ENCODE measurements at places on chromosomes 16 and 17. TPM values are rescaled to one million over a fixed set of nuclear protein-coding genes. Genes with fewer than 3 reads are reported as not detected.

GRCh38 chr16:65120831-65121721 lies 787 bp downstream of the CDH11 start:
- no peak overlapping the region for H3K4me3 ChIP-seq
- no peaks in the 10 kb centered on the region for H3K4me1 ChIP-seq
- H3K36me3 ChIP-seq, result no peaks in the 10 kb centered on the region
- DNase-seq, result no peak

DNA sequence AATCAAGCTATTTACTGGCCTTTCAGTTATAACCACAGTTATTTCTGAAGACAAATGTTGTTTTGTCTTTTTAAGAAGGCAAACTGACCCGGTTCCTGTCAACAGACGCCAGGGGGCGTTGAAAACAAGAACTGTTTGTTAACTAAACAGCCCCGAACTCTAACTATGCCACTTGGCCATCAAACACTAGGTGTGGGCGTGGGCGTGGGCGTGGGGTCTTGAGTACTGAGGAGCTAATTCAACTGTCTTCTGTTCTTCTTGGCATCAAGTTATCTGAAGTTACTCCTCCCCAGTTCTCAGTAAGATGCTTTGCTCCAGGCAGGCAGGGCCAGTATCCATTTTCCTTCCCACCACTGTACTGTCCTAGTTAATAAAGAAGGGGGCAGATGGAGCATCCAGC lies 63.3 kb upstream of the MTMR4 start:
- H3K27me3 ChIP-seq, result no peaks in the 10 kb centered on the region
- peak; percentile 17 for DNase-seq
- no peaks in the 10 kb centered on the region for H3K36me3 ChIP-seq
- no peak overlapping the region for H3K4me3 ChIP-seq
- no peak overlapping the region for H3K27ac ChIP-seq
- H3K4me1 ChIP-seq, result no peaks in the 10 kb centered on the region

GRCh38 chr17:851924-852323 lies 69.8 kb downstream of the MRM3 start:
- H3K4me3 ChIP-seq, result no peak overlapping the region
- no peak overlapping the region for H3K27ac ChIP-seq
- H3K36me3 ChIP-seq, result no peaks in the 10 kb centered on the region
- no peaks in the 10 kb centered on the region for H3K27me3 ChIP-seq
- no peak for DNase-seq

- H3K4me1 ChIP-seq, result no peaks in the 10 kb centered on the region
- no peak for DNase-seq
- no peak overlapping the region for H3K4me3 ChIP-seq
- no peaks in the 10 kb centered on the region for H3K36me3 ChIP-seq
- no peak overlapping the region for H3K27ac ChIP-seq
Observed at GRCh38 chr17:6476810-6477179, 32.5 kb downstream of the PIMREG start.

GRCh38 chr17:81083125-81083765 lies 48.3 kb downstream of the BAIAP2 start:
- H3K4me1 ChIP-seq, result no peaks in the 10 kb centered on the region
- no peak for DNase-seq
- no peak overlapping the region for H3K4me3 ChIP-seq
- H3K27ac ChIP-seq, result no peak overlapping the region
- no peaks in the 10 kb centered on the region for H3K27me3 ChIP-seq
- no peaks in the 10 kb centered on the region for H3K36me3 ChIP-seq

GRCh38 chr17:49230636-49231562 lies at the start of gene PHOSPHO1:
Gene PHOSPHO1, minus strand, starts transcription at chr17:49230787. Its CDS starts 4,096 bp downstream, at chr17:49226691.
- no peaks in the 10 kb centered on the region for H3K27me3 ChIP-seq
- H3K4me3 ChIP-seq, result peak within 1 kb of the TSS; percentile 62
- H3K27ac ChIP-seq, result no peak within 1 kb of the TSS
- peak; percentile 83 for DNase-seq
- peaks cover 12% of the 10 kb centered on the region for H3K4me1 ChIP-seq

DNA sequence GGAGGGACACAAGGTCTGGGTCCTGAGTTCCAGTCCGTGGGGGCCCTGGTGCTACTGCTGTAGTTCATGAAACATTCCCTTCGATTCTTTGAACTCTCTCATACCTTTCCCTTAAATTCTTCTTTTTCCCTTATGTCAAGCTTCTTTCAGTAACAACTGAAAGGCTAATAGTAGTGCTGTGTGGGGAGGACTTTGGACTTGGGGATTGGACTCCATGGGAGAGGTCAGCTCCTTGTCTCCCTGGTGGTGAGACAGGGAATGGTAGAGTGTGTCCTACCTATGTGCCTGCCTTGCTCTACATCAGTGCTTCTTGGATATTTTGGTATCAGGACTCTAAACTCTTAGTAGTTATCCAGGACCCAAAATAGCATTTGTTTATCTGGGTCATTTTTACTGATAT lies 628.1 kb downstream of the WWOX start:
- no peaks in the 10 kb centered on the region for H3K36me3 ChIP-seq
- no peak overlapping the region for H3K27ac ChIP-seq
- no peak overlapping the region for H3K4me3 ChIP-seq

- DNase-seq, result no peak
- H3K36me3 ChIP-seq, result no peaks in the 10 kb centered on the region
- H3K4me3 ChIP-seq, result no peak overlapping the region
- H3K27ac ChIP-seq, result no peak overlapping the region
Observed at GRCh38 chr16:66752379-66752778, 970 bp upstream of the DYNC1LI2 start.

DNA sequence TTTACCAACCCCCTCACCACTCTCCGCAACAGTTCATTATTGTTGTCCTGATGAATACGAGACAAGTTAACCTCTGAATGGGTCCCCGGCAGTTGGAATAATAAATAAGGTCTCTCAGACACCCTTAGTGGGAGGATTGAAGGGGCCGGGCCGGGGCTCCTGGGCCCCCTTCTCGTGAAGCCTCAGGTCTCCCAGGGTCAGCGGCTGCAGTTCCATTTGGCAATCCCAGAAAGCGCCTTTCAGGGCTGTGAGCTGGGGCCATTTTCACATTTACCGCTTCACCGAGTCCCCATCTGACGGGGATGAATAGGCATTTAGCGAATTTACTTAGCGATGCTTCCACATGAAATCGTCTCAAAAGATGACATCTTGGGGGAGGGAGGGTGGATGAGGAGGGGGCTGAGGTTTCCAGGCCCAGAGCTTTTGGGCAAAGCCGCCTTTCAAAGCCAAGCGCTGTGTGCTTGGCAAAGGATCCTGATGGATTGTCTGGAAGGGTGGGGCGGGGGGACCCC lies 309.8 kb downstream of the XYLT1 start:
- no peak overlapping the region for H3K4me3 ChIP-seq
- no peaks in the 10 kb centered on the region for H3K36me3 ChIP-seq
- no peak for DNase-seq
- no peaks in the 10 kb centered on the region for H3K4me1 ChIP-seq
- no peak overlapping the region for H3K27ac ChIP-seq

GRCh38 chr17:70172449-70172848 lies 3.1 kb downstream of the KCNJ2 start:
- H3K36me3 ChIP-seq, result no peaks in the 10 kb centered on the region
- DNase-seq, result no peak
- H3K4me3 ChIP-seq, result no peak overlapping the region
- no peak overlapping the region for H3K27ac ChIP-seq
- peaks cover 6% of the 10 kb centered on the region for H3K27me3 ChIP-seq

Gene HOXB2
- total RNA-seq, result 11.6 TPM

DNA sequence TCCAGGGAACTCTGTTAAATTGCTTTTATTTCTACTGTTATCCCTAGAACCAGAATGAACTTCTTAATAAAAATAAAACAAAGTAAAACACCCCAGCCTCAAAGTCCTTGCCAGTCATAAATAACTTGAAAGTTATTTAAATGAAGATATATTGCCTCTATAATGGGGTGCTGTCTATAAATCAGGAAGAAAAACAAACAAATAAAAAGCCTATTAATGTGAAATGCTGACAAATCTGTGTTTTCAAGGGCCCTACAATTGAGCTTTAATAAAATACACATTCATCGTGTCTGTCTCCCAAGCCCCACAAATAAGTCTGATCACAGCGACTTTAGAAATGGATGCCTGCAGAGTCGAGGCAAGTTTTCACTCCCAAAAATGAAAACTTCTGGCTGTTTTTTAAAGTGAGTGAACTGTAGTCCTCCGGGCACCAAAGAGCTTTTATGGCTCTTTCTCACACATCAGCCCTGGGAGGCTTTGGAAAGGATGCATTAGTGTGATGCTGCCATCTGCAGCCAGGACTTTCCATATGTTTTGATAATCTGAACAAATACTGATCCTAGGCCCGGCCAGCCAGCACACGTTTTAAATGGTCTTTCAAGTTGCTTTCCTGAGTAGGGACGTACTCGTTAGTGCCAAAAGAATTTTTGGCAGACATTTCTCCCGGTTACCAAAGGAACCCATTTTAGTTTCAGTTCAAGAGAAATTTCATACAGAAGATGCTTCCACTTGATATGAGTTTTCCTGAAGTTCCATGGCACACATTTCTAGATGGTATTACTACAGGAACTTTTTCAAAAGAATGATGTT lies 16.3 kb downstream of the NACA2 start:
- no peaks in the 10 kb centered on the region for H3K4me1 ChIP-seq
- DNase-seq, result no peak
- H3K27ac ChIP-seq, result no peak overlapping the region
- no peak overlapping the region for H3K4me3 ChIP-seq
- no peaks in the 10 kb centered on the region for H3K36me3 ChIP-seq
- H3K27me3 ChIP-seq, result no peaks in the 10 kb centered on the region

GRCh38 chr17:39666601-39667261 lies 1.5 kb upstream of the PNMT start:
- H3K27ac ChIP-seq, result no peak overlapping the region
- H3K36me3 ChIP-seq, result no peaks in the 10 kb centered on the region
- DNase-seq, result no peak
- peaks cover 4% of the 10 kb centered on the region for H3K4me1 ChIP-seq

Gene SAMD14
- total RNA-seq, result 1.2 TPM

- H3K27ac ChIP-seq, result no peak overlapping the region
- no peaks in the 10 kb centered on the region for H3K36me3 ChIP-seq
- DNase-seq, result no peak
- H3K4me1 ChIP-seq, result peaks cover 7% of the 10 kb centered on the region
- peaks cover under 1% of the 10 kb centered on the region for H3K27me3 ChIP-seq
Observed at GRCh38 chr17:74865504-74866197, 6.0 kb upstream of the GRIN2C start.

GRCh38 chr16:50575743-50576142 lies 27.5 kb downstream of the NKD1 start:
- no peaks in the 10 kb centered on the region for H3K4me1 ChIP-seq
- no peak overlapping the region for H3K4me3 ChIP-seq
- no peak overlapping the region for H3K27ac ChIP-seq
- no peaks in the 10 kb centered on the region for H3K36me3 ChIP-seq
- DNase-seq, result no peak

GRCh38 chr17:64022611-64023063 lies 2.2 kb upstream of the ICAM2 start:
- DNase-seq, result no peak
- H3K27ac ChIP-seq, result peak overlapping the region; percentile 96
- no peaks in the 10 kb centered on the region for H3K36me3 ChIP-seq
- peaks cover 62% of the 10 kb centered on the region for H3K4me1 ChIP-seq
- H3K4me3 ChIP-seq, result no peak overlapping the region
- H3K27me3 ChIP-seq, result no peaks in the 10 kb centered on the region

DNA sequence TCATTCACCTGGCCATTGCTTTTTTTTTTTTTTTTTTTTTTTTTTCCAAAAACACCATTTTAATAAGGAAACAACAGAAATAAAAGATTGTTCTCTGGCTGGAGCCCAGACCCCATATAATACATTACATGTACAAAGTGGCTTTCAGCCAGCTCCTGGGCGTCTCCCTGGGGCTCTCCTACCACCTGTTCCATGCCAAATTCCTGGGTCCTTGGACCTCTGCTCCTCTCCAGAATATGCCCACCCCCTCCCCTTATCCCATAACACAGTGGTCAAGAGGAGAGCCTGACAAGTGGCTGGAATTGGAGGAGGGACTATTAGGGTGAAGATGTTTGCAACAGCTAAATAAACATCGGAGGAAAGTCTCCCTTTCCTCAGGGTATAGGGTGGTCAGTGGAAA lies 3.6 kb upstream of the PHF12 start:
- no peaks in the 10 kb centered on the region for H3K27me3 ChIP-seq
- H3K27ac ChIP-seq, result no peak overlapping the region
- DNase-seq, result no peak

DNA sequence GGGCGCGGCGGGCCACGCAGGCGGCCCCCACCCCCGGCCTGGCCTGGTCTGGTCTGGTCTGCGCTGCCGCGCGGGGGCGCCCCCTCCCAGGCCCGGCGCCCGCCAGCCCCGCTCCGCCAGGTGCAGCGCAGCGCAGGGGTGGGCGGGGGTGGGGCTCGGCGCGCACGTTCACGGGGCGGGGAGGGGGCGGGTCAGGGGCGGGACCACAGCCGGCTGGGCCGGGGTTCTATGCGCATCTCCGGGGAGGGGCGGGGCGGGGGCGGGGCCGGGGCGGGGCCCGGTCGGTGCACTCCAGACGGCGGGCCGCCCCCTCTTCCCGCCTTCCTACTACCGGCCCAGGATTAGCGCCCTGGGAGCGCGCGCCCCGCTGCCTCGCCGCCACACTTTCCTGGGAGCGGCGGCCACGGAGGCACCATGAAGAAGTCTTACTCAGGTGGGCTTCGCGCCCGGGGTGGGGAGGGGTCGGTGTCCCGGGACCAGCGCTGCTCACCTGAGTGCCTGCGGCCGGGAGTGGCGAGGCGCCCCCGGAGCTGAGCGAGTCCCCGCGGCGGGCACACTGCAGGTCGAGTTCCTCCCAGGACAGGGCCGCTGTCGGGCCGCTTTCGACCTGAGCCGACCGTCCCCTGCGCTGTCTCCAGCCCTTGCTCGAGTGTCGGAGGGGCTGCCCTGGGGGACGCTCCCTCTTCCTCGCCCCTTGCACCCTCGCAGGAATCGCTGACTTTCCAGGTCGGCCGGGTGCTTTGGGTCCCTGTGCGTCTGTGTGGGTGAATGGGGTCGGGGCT lies 140.5 kb downstream of the SEC14L1 start:
- H3K4me3 ChIP-seq, result peak overlapping the region; percentile 54
- H3K36me3 ChIP-seq, result no peaks in the 10 kb centered on the region
- H3K27ac ChIP-seq, result no peak overlapping the region
- DNase-seq, result peak; percentile 79
- no peaks in the 10 kb centered on the region for H3K27me3 ChIP-seq
- H3K4me1 ChIP-seq, result peaks cover 10% of the 10 kb centered on the region

DNA sequence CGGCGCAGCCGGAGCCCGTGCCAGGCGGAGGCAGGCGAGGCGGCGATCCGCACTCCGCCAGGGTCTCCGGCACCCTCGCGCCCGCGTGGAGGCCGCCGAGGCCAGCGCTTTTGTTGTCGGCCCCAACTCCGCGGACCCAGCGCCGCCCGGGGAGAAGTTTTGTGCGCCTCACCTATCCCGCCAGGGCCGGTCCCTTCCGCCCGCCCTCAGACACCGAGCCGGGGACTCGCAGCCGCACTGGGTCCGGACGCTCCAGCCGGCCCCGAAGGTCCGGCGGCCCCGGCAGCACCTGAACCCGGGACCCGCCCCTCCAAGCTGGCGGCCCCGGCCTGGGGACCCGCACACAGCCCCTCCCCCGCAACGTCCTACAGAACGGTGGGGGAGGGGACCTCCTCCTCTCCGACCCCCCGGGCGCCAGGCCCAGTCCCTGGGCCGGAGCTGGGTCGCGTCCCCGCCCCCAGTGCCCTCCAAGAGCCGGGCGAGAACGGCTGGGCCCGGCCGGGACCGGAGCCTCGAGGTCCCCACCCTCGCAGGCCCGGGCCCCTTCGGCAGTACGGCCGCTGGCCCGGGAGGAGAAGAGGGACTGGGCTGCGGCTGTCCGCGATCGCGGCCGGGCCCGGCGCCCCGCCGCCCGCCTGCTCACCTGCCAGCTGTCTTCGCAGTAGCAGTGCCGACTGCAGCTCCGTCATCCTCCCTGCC lies 698 bp downstream of the UBE2G1 start:
- no peak for DNase-seq
- peak overlapping the region; percentile 58 for H3K4me3 ChIP-seq
- no peaks in the 10 kb centered on the region for H3K27me3 ChIP-seq
- H3K27ac ChIP-seq, result peak overlapping the region; percentile 94
- H3K36me3 ChIP-seq, result no peaks in the 10 kb centered on the region
